Activated CD4-positive, alpha-beta T cell treated with anti-CD3 and anti-CD28 coated beads, Interleukin-2, amount 50 U/mL, for 4 hours (primary cell): ENCODE measurements at places on chromosomes 11 and 22.

- DNase-seq = no peak
Measured at GRCh38 chr11:98625526-98625925, 395.2 kb upstream of the CNTN5 start.

- no peak for DNase-seq
Measured at GRCh38 chr11:38648604-38649003, 2050.6 kb upstream of the RAG2 start.

DNA sequence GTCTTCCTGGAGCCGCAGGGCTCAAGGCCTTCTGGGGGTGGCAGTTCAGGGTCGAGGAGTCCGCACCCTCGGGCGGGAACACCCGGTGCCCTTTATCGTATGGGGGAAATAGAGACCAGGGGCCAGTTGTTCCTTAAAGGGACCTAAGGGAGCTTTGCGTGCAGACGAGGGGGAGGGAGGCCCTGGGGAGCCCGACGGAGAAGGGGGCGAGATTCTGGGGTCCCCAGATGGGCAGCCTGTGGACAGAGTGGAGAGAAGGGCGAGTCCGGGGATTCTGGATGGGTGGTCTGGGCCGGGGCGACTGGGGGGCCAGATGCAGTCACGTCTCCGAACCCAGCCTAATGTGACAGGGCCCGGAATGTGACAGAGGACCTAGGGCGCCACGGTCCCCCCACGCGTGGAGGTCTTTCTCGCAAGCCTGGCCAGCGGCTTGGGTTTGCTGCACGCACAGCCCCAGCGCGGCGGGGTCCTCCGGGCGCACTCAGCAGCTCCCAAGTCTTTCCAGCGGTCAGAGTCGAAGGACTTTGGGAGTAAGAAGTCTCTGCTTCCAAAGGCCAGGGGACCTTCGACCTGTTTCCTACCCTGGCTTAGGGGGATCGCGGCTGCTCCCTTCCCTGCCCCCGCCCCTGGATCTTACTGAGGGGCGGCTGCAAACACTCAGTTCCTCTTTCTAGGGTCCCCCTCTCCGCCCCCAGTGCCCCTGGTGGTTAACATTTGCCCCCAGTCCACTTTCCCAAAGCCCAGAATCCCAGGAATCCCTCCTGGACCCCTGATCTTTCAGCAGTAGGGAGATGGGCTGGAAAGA, 547 bp downstream of the TUBA8 start:
- DNase-seq = no peak

DNA sequence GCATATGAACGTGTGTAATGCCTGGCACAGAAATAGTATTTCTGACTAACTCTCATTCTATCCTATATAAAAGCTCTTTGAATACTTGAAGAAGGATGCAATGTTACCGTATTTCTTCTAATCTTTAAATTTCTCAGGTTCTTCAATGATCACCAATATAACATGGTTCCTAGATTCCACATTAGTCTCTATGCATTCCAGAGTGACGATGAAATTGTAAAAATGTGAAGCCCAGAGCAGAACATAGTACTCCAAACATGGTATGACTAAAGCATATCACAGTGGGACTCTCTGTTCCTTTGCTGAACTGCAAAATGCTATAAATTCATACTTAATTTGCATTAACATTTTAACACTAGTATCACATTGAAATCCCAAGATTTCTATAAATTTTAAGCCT, 877.6 kb upstream of the CHORDC1 start:
- no peak for DNase-seq

- DNase-seq = no peak
Measured at GRCh38 chr22:28837640-28838039, 37.3 kb upstream of the XBP1 start.
